ENCODE measurements at places on chromosomes 3 and 15.

DNA sequence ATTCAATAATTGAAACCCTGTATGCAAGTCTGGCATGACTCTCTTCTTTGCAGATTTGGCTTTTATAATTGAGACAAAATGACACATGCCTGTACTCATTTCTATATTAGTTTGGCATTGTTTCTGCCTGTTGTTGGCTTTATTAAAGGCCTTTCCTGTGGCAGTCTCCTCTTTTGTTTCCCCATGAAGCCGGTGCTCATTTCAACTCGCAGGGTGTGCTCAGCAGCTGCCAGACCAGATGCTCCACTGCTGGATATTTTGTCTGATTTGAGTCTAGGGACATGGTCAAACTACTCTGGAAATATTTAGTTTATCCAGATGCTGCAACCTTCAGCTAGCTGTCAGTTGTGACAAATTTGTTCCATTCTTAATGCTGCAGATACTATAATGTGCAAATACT, 445.3 kb downstream of the NAALADL2 start:
- no peak for DNase-seq

DNA sequence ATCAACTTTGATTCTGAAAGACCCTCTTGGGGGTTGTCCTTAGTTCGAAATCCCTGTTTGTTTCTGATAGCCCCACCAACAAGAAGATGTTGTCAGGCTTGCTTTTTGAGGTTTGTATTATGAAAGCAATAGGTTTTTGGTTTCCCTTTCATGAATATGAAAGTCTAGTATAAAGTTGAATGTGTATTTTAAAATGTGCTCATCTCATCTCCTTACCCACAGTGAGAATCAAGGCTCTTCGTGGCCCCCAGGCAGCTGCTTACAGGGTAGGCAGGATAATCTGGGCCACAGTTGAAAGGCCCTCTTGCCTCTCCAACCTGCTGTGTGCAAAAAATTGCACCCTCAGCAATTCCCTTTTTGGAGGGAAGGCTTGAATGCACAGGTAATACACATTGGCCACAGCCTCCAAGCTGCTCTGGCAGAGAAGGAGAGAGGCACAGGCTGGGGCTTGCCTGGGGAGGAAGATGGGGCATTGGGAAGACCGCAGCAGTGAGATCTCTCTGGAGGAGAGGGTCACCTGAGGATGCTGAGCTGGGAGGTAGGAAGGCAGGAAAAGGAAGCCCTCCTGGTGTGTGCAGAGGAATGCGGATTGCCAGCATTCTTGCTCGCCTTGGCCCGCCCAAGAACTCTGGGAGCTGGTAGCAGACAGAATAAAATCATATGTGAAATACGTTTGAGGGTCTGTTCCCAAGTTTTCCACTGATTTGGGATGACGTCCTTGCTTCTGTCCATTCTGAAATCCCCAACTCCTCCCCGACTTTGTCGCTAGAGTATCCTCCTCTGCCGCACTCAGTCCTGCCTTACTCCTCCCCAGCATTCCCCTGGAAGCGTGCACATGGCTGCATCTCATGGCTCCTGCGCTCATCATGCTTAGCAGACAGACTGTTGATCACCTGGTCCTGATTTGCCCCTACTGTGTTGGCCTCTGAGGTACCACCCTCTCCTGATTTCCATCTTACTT, 196.4 kb downstream of the RPLP1 start:
- no peak for DNase-seq

- no peak for DNase-seq
These were observed 111.9 kb downstream of the ETFA start for GRCh38 chr15:76199106-76200082.

DNA sequence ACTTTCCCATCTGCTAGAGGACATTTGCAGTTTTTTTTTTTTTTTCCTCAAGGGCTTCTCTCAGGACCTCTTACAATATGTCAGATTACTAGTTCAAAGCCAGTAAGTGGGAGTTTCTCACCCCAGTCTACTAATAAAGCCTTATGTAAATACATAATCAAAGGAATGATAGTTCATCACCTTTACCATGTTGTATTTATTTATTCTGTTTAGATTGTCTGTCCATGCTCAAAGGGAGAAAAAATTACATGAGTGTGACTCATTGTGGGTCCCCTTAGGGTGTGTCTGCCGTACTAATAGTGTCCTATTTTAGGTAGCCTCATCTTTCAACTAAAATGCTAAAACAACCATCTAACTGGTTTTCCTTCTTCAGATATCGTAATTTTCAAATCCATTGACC, 917.6 kb downstream of the EPHA3 start:
- no peak for DNase-seq

DNA sequence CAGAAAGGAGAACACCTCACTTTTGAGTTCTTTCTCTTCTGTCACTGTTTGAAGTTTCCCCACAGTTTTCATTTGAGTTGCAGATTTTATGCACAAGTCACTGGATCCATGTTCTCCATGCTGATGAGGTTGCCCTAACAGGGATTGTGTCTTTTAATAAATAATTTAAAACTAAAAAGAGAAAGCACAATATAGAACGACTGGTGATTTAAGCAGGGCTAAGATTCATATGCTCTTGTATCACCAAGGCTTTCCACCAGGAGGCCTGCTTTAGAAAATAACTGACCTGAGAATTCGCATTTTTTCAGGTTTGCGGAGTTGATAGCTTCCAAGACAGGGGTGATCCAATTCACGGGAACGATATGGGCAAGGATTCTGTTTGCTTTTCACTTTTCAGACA, 252.0 kb upstream of the VEPH1 start:
- no peak for DNase-seq

- DNase-seq, result no peak
These were observed 134.9 kb downstream of the EPHB1 start for GRCh38 chr3:134929976-134930375.

DNA sequence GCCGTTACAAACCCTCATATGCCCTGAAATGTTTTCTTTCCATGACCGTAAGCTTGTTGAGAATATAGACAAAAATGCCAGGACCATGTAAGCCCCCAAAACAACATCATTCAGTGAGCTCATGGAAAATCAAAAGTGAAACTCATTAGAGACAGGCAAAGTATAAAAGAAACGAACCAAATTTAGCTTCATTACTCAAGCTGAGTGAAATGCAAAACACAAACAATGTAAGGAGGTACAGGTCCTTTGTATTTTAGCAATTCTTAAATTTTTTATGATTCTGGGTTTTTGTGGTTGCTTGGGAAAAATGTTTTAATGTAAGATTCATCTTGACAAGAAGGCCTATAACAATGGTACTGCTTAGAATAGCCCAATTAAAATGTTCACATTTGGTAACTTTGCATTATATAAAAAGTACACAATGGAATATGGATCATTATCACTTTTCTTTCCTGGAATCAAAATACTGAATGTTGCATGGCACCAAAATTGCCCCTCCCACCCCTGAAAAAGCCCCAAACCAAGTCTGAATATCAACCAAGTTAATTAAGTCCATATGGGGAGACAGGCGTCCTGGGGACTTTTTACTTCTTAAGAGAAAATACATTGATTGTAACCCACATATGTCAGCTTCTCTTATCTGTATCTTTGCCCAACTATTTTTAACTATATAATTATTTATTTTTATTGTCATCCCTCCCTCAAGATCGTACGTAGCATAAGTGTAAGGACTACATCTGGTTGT, 247.7 kb upstream of the CDIN1 start:
- no peak for DNase-seq

DNA sequence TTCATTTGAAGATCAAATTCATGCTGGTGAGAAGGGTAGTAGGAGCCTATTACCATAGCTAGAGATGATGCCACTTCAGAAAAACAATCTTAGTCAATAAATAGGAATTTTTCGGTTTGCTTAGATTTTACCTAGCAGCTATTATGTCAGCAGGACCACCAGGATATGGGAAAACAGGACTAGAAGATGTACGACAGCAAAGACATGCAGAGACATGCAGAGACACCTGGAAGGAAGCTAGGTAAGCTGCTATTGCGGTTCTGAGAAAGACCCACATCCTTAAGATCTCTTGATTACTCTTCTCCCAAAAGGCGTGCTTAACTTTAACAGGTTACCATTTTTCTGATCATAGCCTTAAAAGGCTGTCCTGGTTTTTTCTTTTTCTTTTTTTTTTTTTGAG, 64.8 kb upstream of the THSD4 start:
- no peak for DNase-seq

- DNase-seq, result no peak
These were observed 157.1 kb upstream of the TMC3 start for GRCh38 chr15:81531109-81531592.

GRCh38 chr3:112092496-112093179, 6.4 kb downstream of the C3orf52 start:
- no peak for DNase-seq

- no peak for DNase-seq
These were observed 515.2 kb upstream of the CCDC54 start for GRCh38 chr3:106862067-106862466.
